ENCODE measurements at places on chromosomes 6 and 20. TPM values are rescaled to one million over a fixed set of nuclear protein-coding genes. Genes with fewer than 3 reads are reported as not detected.

Gene PGC
- not detected for total RNA-seq

Gene PHACTR3
- not detected for total RNA-seq

Gene DBNDD2
- 14.1 TPM for total RNA-seq

Gene ROS1
- total RNA-seq, result not detected

Gene KCNK16
- not detected for total RNA-seq

Gene NXT1
- 33.7 TPM for total RNA-seq

Gene CST7
- total RNA-seq, result not detected

Gene WFDC10B
- total RNA-seq, result not detected

Gene MEP1A
- not detected for total RNA-seq

Gene ARMC12
- total RNA-seq, result 0.13 TPM

Gene GTPBP2
- 49.5 TPM for total RNA-seq

Gene HLA-DRB1
- total RNA-seq, result 0.93 TPM

Gene EYA4
- total RNA-seq, result not detected

Measured in thoracic aorta endothelial cell (primary cell).